ENCODE measurements at places on chromosomes 1 and 21.

- DNase-seq, result no peak
These were observed 49.1 kb downstream of the COP1 start for GRCh38 chr1:176157995-176158394.

DNA sequence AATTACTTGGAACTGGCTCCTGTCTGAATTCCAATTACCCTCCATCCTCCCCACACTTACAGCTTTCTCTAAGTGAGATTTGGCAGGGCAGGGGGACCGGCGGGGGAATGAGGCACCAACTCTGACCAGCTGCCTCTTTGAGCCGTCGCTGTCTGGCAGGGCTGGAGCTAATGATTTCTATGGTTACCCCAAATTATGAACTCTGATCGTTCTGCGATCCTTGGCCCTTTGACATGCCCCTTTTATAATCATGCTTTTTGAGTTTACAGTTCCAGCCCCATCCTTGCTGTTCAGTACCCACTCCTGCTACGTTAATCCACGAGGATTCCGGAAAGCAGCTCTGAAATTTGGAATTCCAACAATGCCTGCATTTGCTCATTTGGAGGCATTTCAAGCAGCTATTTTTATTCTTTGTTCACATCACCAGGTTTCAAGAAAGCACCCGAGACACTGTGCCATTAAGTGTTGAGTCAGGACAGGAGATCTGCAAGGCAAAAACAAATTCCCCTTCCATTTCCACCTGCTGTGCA is 54.6 kb upstream of the LBR start:
- no peak for DNase-seq

DNA sequence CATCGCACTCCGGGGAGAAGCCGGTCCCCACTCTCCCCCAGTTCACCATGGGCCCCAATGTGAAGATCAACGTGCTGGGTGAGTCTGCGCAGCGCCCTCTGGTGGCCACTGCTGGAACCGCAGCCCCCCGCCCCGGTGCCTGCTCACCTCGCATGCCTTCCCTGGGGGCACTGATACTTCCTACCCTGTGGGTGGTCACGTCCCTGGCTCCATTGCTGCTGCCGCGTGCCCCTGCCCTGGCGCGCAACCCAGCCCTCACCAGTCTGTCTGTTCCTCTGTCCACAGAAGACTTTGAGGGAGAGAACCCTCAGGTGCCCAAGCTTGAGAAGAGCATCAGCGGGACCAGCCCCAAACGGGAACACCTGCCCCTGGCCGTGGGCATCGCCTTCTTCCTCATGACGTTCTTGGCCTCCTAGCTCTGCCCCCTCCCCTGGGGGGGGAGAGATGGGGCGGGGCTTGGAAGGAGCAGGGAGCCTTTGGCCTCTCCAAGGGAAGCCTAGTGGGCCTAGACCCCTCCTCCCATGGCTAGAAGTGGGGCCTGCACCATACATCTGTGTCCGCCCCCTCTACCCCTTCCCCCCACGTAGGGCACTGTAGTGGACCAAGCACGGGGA is 7.6 kb downstream of the EFNA3 start:
- DNase-seq, result peak; percentile 79

- DNase-seq, result no peak
These were observed 17.0 kb downstream of the DHRS3 start for GRCh38 chr1:12600880-12601633.

DNA sequence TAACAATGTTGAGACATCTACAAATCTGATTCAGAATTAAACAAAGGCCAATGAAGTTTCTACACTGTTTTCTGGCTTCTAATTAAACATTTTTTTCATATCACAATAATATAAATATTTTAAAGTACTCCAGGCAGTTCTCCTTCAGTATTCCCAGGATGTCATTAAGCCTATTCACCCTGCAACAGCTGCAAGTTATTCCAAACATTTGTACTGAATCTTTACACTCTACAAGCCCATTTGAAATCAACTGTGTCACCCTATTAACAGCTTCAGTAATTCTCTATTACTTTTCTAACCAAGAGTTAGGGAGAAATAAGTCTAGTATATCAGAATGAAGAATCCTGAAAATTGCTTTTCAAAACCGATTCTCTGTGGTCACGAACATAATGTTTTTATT is 124.6 kb downstream of the OLFML2B start:
- peak; percentile 64 for DNase-seq

DNA sequence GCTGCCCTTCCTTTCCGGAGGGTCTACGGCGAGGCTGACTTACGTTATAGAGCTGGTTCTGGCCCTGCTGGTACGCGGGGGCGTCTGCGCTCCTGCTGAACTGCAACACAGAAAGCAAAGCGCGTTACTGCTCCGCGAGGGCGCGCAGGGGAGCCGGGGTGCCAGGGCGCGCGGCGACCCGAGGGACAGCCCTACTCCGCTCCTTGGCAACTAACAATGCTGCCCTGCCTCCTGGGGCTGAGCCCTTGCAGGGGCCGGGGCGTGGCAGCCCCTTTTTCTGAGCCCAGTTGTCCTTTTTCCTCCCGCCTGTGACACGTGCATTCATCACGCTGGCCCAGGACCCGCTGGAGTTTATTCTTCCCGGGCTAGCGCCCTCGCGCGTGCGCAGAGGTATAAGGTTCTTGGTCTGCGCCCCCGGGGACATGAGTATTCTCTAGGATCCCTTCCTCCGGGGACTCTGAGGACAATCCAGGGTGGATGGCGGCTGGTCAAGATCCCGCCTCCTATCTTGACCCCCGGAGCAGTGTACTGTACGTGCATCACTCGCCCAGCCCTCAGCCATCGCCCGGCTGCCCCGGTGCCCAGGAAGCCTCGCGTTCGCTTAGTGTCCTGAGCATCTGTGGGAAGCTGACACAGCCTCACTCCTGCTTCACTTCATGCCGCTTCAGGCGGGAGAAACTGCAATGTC is 78.9 kb downstream of the CD247 start:
- DNase-seq, result peak; percentile 54

GRCh38 chr21:37452227-37452626 is 85.7 kb downstream of the DYRK1A start:
- DNase-seq, result peak; percentile 72

DNA sequence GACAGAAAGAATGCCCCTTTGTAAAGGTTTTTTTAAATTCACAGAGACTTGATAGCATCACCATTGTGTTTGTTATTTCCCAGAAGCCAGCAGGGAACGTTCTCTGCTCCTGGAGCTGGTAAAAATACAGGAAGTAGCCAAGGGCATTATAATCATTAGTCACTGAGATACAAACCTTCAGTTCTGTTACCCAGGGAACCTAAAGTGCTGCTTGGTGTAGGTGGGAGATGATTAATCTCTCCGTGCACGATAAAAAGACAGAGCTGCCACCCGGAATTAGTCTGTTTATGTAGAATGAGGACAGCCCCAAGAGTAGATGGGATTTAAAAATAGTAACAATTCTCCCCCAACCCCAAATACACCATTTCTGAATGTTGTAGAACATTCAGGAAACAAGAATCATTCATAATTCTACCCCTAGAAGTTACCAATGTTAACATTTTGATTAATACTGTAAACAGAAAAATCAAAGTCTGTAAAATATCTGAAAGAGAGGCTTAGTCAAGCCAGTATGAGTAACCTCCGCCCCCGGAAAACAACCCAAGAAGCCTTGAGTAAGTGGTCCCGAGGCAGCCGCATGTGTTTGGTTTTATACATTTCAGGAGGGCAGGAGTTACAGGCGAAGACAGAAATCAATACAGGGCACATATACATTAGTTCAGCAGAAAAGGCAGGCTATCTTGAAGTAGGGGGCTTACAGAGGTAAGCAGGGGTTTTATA is 45.3 kb upstream of the CTBS start:
- DNase-seq, result no peak

- DNase-seq, result no peak
These were observed 7.4 kb downstream of the IRF2BP2 start for GRCh38 chr1:234602334-234603220.

DNA sequence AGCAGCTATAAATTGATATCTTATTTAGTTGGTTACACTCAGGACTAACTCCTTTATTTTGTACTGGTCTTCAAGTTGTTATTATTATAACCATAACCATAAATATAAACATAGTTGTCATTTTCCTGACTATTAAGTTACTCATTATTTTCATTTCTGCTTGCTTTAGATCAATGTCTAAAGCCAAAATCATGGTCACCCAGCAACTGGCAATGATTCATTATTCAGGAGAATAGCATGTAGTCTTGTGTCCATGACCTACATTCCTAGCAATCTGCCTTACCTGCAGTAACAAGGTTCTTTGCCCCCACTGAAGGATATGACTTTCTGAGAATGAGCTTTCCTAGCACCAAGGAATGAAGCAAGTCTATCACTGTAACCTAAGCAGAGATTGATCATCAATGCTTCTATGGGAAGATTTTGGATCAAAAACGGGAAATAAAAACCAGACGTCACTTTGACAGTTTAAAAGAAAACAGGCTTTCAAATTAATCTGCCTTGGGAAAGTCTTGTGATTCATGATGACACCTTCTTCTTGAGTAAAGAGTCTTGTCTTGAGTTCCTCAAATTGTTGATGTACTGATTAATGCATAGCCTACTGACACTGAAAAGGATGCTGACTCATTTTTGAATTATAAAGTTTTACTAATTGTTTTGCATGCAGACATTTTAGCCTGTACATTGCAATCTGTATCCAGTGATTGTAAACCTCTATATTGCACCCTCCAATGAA is 203.3 kb upstream of the IVNS1ABP start:
- DNase-seq, result no peak

DNA sequence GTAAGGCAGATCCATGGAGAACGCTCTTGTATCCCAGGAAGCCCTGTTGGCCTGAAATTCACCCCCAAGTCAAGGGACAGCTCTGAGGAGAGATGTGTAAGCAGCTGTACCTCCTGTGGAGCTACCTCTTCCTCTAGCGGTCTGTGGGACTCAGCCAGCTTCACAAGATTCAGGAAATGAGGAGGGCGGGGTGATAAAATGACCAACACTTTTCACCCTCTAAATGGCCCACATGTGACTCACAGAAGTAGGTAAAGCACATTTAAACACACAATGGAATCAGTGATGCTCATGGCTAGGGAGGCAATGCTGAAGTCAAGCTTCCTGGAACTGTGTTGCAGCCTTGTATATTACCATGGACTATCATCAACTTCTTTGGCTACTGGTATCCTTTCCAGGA is at the start of gene SH2D1B:
Gene SH2D1B, minus strand, starts transcription at position 135 of the 400 bp plus-strand sequence. Its CDS starts 120 bp downstream, at position 15.
- no peak for DNase-seq

GRCh38 chr1:50427086-50427817 is 4.0 kb upstream of the DMRTA2 start:
- no peak for DNase-seq

- no peak for DNase-seq
These were observed 17.4 kb downstream of the CACNA1S start for GRCh38 chr1:201094832-201095231.

DNA sequence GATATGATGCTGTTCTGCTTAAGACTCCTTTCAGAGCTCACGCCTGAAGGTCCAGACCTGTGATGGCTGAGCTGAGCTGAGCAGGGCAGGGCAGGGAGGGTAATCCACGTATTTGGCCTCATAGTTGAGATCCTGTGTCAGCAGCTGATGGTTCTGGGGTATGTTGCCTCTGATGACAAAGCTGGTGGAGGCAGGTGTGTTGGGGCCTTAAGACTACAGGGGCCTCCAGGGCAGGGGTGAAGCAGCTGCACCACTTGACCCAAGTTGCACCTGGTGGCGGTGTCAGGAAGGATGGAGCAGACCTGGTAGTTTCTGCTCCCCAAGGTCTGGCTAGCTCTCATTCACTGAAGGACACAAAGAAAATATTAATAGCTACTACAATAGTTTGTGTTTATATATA is 57.0 kb downstream of the FCRL5 start:
- no peak for DNase-seq

DNA sequence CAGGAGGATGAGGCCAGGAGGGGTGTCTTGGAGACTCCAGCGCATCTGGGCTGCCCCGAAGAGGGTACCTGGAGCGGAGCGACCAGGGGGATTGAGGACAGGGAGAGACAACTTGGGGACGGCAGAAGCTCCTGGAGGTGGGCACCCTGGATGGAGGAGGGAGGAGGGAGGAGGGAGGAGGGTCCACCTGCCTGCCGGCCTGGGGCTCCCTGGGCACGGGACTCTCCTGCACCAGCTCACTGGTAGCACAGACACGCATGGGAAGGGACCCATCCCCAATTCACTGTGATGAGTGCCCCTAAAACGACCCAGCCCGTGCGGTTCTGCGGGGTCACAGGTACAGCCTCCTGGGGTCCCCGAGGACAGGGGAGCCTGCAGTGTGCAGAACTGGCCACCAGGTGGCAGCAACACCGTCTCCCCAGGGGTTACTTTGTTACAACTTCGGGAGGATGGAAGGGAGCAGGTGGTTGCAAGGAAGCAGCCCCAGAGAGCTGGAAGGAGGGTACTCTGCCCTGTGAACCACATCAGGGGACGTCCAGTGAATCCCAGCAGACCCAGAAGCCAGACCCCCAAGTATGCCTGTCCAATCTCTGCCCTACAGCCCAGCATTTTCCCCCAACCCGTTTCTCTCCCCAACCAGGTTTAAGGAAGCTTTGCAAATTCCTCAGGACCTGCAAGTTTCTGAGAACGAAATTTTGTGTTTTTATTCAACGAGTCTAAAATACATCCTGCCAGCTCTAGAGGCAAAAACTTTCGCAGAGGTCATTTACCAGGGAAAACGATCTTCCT is 482.4 kb downstream of the NPHP4 start:
- DNase-seq, result peak; percentile 86

DNA sequence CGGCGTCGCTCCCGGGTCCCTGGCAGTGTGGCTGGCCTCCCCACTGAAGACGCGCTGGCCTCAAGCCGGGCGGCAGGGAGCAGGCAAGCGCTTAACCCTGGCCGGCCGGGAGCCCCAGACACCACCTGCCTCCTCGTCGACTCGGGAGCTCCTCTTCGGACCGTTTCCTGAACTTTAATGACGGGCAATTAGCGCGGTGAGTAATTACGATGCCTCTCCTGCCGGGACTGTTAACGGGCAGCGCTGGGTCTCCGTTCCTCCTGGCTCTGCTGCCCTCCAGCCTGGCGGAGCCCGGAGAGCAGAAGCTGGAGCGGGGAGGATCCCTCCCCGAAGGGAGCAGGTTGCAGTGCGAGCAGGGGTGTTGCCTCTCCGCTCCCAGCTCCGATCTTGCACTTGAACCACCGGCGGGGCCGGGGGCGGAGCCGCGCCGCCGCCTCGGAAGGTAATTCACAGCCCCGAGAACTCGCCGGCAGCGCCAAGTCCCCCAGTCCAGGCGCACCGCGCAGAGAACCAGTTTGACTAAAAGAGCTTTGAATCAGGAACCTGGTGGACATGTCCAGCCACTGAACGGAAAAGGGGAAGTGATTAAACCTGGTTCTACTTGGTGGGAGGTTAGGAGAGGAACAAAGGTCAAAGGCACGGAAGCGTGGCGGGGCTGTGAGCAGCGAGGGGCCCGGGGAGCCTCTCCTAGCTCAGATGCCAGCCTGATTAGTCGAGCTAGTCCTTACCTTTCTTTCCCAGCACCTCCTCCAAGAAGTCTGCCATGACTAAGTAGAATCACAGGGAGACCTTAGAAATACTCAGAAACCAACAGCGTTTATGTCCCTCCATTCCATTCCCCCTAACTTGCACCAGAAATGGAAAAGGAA is 18.3 kb upstream of the PLEKHA6 start:
- DNase-seq, result no peak
